ENCODE measurements at places on chromosomes 13 and 19. TPM values are rescaled to one million over a fixed set of nuclear protein-coding genes. Genes with fewer than 3 reads are reported as not detected.

The ELSPBP1 gene
- polyA plus RNA-seq = not detected

The FFAR1 gene
- 0.66 TPM for polyA plus RNA-seq

DNA sequence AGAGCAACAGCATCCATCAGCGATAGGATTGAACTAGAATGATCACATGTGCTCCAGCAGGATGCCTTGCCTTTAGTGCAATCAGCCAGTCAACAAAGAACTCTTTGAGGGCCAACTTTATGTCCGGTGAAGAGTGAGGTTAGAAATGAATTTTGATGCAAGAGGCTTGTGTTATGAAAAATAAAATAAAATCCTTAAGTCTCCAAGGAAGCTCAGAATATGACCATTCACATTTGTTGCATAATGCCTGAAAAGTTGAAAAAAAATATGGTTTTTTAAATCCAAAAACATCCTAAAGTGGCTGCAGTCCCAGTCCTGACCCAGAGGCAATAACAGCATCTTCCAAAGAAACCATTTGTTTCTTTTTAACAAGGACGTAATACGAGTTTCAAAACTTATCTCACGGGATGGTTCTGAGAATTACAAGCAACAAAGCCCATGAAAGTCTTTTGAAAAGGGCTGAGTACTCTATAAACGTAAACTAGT lies 61.3 kb downstream of the DCLK1 start:
- no peaks in the 10 kb centered on the region for H3K27me3 ChIP-seq
- H3K36me3 ChIP-seq = no peaks in the 10 kb centered on the region
- no peak for DNase-seq
- no peaks in the 10 kb centered on the region for H3K4me1 ChIP-seq
- no peak overlapping the region for H3K27ac ChIP-seq

GRCh38 chr19:2234996-2235380 lies 1.1 kb downstream of the PLEKHJ1 start:
- H3K36me3 ChIP-seq = peaks cover 43% of the 10 kb centered on the region
- H3K27ac ChIP-seq = peak overlapping the region; percentile 100
- no peaks in the 10 kb centered on the region for H3K27me3 ChIP-seq
- no peak for DNase-seq

- no peaks in the 10 kb centered on the region for H3K27me3 ChIP-seq
- no peaks in the 10 kb centered on the region for H3K36me3 ChIP-seq
- peak; percentile 79 for DNase-seq
- H3K4me1 ChIP-seq = no peaks in the 10 kb centered on the region
Observed at GRCh38 chr19:40305403-40305802, 20.3 kb upstream of the AKT2 start.

The PLEKHJ1 gene
- 48.2 TPM for polyA plus RNA-seq

The ZNF699 gene
- polyA plus RNA-seq = 8.4 TPM

The ANKRD10 gene
- polyA plus RNA-seq = 418 TPM

GRCh38 chr19:15144046-15144646 lies 36.9 kb downstream of the SYDE1 start:
- no peaks in the 10 kb centered on the region for H3K27me3 ChIP-seq
- H3K4me1 ChIP-seq = no peaks in the 10 kb centered on the region
- no peaks in the 10 kb centered on the region for H3K36me3 ChIP-seq
- DNase-seq = no peak
- no peak overlapping the region for H3K27ac ChIP-seq
- H3K4me3 ChIP-seq = no peak overlapping the region

The AP2S1 gene
- polyA plus RNA-seq = 92.3 TPM

The LGALS4 gene
- polyA plus RNA-seq = 2.1 TPM

The ZNF430 gene
- polyA plus RNA-seq = 12.6 TPM

- H3K36me3 ChIP-seq = no peaks in the 10 kb centered on the region
- DNase-seq = peak; percentile 57
- peaks cover 37% of the 10 kb centered on the region for H3K4me1 ChIP-seq
- no peak overlapping the region for H3K4me3 ChIP-seq
Observed at GRCh38 chr13:28411831-28412353, 83.0 kb downstream of the FLT1 start.

DNA sequence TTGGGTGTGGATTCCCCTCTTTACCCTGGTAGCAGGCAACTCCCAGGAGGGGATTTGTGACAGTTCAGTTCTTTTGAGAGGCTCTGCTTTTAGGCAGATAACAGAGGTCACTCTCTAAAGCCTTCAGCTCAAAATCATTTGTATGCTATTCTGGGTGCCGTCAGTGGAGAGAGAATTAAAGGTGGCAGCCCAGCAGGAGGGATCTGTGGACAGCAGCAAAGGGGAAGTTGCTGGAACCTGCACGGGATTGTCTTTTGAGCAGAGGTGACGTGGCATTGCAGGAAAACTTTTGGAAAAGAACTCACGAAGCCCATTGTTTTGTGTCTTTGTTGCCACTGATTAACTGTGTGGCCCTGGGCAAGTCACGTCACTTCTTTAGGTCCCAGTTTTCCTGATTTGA lies 62.4 kb upstream of the C1QTNF9 start:
- H3K27me3 ChIP-seq = no peaks in the 10 kb centered on the region
- H3K4me1 ChIP-seq = no peaks in the 10 kb centered on the region
- DNase-seq = no peak
- H3K36me3 ChIP-seq = peaks cover 10% of the 10 kb centered on the region
- no peak overlapping the region for H3K27ac ChIP-seq
- H3K4me3 ChIP-seq = no peak overlapping the region

The CLEC11A gene
- polyA plus RNA-seq = 44.7 TPM

The CYP4F2 gene
- polyA plus RNA-seq = not detected

The RPL18 gene
- polyA plus RNA-seq = 1,744 TPM

DNA sequence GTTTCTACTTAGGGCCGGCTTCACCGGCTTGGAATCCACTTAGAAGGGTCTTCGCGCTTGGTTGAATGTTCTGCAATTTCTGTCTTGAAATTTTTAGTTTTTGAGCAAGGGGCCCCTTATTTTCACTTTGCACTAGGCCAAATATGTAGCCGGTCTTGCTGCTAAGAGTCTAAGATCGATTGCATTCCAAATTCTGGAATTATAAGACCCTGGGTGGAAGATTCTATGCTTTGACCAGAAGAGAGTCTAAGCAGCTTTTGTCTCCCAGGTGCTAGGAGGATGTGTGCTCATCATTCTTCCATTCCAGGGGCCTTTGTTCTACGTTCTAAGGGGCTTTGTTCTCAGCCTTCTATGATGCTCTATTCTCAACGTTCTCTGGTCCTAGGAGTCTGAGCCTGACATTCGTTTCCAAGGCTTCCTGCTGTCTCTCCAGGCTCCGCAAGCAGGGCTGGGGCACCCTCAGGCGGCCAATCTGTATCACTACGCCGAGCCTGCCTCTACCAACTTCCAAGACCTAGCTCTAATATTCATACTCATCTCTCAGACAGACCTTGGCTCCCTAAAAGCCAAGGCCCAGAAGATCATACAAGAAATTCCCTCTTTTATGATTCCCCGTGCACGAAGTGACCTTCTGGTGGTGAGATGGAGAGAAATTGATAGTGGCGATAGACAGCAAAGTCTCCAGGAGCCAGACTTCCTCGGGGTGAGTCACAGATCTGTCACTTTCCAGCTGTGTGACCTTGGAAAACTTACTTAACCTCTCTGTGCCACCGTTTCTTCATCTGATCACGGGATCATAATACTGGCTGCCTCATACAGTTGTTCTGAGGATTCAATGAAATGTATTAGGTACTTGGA lies 982 bp upstream of the DACT3 start:
- peak overlapping the region; percentile 72 for H3K27ac ChIP-seq
- no peaks in the 10 kb centered on the region for H3K36me3 ChIP-seq
- H3K4me1 ChIP-seq = no peaks in the 10 kb centered on the region
- peak; percentile 75 for DNase-seq
- H3K27me3 ChIP-seq = peaks cover 14% of the 10 kb centered on the region
- H3K4me3 ChIP-seq = peak overlapping the region; percentile 12

The CLDN10 gene
- 2.9 TPM for polyA plus RNA-seq

All from left lung (tissue), 14 donors.